ENCODE measurements at places on chromosomes 2 and 18.

- DNase-seq = no peak
These were observed 151.0 kb downstream of the ZNF516 start for GRCh38 chr18:76343938-76344569.

DNA sequence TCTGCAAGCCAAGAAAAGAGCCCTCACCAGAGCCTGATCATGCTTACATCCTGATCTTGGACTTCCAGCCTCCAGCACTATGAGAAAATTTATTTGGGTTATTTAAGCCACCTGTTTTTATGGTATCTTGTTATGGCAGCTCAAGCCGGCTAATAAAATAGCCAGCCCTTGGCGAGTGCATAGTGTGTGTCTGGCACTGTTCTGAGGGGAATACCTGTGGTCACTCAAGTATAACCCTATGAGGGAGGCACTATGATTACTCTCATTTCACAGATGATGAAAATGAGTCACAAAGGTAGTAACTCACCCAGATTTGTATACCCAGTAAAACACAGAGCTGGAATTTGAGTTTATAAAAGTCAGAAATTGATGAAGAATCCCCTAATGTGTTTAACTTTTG is 556.9 kb upstream of the SETBP1 start:
- no peak for DNase-seq

GRCh38 chr2:209426432-209426831 is 2.6 kb downstream of the MAP2 start:
- DNase-seq = no peak

- no peak for DNase-seq
These were observed 166.4 kb downstream of the PDE11A start for GRCh38 chr2:177906041-177906718.

- no peak for DNase-seq
These were observed at the start of gene M1AP for GRCh38 chr2:74648009-74648443. Gene M1AP (minus strand): TSS chr2:74648330. CDS start chr2:74640275, 8,055 bp downstream.

DNA sequence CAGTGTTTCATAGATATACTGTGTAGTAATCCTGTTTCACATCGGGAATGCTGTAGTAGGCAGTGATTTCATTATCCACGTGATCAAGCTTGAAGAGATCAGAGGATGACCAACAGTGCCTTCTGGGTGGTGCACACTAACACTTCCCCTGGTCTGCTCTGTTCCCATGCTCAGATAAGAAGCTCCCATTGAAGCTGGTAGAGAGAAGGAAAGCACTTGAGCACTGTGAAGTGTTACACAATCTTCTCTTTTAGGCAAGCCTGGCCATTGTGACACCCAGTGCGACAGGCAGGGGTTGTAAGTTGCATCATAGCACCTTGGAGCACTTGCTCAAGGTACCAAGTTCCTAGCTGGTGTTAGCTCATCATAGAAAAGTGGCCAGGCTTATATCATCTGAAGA is 30.6 kb upstream of the GPD2 start:
- DNase-seq = no peak
